ENCODE measurements at places on chromosomes 12 and 14.

DNA sequence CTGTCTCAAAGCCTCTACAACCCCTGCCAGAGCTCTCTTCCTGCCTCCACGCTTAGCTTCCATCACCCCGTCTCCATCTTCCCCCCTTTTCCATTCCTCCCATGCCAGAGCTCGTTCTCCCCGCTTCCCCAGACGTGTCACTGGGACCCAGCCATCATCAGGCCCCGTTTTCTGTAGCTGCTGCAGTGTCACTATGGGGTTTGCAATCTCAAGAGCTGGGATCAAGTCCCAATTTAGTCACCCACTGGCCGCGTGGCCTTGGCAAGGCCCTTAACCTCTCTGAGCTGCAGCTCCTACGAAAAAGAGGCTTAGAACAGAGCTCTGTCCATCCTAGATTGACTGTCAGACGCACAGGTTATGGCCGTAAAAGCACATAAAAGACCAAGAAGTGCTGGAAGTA lies 901 bp upstream of the FAIM2 start:
- DNase-seq = no peak

DNA sequence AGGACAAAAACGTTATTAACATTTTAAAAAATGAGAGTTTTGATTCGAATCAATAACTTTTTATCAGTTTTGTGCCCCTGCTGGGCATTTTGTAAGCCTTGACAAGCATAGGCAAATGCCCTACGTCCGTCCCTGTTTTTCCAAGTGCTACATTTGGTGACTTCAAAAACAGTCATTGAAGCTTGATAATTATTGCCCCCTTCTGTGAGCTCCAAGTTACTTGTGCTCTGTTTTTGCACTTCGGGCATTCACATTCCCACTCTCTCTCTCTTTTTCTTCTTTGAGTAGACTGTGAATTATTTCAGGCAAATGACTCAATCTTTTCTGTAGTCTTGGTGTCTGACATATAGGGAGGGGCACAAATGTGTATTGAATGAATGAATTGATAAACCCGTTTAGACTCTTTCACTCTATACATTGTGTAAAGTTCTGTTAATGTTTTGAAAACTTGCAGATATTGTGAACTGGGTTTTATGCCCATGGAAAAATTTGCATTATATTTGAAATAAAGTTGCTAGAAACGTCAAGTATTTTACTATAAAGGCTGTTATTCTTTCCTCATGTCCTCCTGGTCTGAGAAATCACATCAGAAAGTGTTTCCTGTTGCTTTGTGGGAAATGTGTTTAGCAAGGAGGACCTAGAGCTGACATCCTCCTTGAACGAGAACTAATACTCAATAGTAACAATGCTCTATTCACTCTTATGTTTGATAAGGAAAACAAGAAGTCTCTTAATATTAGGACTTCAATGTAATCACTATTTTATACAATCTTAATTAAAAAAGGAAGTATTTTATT lies 1.4 kb downstream of the APAF1 start:
- DNase-seq = peak; percentile 17

DNA sequence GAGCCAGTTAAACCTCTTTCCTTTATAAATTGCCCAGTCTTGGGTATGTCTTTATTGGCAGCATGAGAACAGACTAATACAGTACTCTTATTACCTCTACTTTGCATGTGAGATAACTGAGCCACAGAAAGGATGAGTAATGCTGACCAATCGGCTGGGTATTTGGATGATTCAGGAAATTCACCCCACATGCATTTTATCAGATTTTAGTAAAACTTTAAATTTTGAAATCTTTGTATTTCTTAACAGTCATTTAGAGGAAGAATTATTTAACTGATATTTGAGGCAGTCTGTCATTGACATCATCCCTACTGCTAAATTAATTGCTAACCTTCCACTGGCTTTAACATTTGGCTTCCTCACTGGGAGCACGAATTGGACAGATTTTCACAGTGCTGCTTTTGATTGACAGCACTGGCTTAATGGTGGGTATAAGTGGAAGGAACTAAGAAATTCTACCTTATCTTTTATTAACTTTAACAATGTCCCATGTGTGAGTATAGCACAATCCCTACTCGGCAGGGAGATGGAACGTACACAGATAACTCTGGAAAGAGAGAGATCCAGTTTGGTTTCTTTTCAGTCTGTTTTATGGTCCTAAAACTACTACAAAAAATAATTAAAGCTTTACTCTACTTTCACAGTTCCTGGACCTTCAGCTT lies 261.0 kb downstream of the DACT1 start:
- DNase-seq = no peak

- no peak for DNase-seq
Observed at GRCh38 chr12:76883811-76884210, 5.0 kb upstream of the CSRP2 start.

GRCh38 chr12:49370539-49370938 lies 3.3 kb downstream of the SPATS2 start:
- DNase-seq = no peak

Measured in left renal pelvis (tissue), 4 donors.